ENCODE measurements at places on chromosomes 3 and 15.

DNA sequence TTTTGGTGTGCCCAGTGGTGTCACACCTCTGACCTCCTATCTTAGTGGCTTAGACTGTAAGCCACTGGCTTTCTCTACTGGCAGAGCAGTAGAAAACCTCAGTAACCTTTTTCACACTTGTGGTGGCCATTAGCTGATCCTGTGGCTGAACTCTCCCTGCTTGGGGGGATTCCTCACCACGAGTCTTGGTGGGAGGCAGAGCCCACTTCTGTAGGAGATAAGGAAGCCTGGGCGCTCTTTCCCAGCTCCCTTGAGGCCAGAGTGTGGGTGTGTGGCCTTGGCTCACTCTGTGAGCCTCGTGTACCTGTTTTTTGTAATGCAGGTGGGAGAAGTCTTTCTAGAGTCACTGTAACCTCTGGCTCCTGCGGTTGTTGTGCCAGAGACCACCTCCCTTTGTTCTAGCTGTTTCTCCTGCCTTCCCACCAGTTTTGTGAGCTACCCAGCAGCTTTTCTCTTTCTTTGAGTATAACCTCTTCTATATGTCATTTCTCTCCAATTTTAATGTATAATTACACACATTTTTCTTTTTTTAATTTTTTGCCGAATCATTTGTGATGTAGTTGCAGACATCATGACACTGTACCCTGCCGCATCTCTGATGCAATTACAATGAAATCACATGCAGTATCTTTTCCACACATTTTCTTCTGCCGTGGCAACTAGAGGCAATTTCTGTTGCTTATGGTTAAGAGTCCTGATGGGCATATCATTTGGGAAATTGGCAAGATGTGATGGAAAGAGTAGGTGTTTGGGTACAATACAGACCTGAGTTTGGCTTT lies 13.8 kb downstream of the XCR1 start:
- DNase-seq, result no peak

GRCh38 chr15:82122746-82123400 lies 77.1 kb upstream of the MEX3B start:
- DNase-seq, result no peak

DNA sequence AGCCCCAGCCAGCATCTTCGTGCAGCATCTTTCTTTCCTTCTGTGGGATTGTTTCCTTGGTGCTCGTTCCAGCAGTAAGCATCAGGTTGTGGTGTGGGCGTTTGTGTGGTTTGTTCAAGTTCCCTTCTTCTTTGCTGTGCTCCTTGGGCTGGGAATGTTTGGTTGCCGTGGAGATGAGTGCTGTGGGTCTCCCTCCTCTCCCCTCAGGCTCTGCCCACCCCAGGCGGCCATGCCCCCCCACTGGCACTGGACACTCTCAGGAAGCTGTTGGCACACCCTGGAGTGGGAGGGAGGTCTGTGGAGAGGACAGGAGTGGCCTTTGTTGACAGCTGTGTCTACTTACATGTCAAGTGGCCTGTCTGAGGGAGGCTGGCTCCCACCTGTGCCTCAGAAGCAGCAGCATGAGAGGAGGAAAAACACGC lies 46.5 kb upstream of the SACM1L start:
- no peak for DNase-seq

DNA sequence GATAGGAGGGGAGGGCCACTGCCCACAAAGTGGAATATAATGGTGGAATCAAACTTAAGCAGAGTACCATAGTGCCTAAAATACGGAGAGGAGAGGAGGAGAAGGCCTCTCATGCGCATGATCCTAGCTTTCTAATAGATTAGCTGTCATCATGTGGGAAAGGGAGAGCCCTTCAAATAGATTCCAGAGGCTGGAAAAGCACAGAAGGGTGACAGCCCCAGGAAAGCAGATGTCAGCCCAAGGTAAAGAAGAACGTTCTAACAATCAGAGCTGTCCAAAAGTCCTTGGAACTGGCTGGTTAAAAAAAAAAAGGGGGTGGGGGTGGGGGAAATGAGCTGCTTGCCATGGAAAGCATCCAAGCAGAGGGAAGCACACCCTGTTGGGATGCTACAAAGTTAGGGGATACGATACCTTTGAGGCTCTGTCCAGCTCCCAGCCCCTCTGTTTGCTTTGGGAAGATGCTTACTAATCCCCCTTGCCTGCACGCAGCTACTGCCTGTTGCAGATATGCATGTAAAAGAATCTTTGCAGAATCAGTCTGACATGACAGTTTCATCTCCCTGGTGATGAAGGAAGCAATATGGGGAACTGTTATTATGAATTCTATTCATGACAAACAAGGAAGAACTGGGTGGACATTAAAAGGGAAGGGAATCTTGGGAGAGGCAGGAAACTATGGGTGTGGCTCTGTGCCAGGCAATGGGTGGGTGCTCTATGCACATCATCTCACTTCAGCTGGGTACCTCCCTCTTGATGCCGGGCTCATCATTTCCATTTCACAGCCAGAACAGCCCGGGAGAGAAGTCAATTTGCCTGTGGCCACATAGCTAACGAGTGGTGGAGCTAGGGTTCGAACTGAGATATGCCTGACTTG lies 10.1 kb upstream of the LMCD1 start:
- DNase-seq, result no peak

DNA sequence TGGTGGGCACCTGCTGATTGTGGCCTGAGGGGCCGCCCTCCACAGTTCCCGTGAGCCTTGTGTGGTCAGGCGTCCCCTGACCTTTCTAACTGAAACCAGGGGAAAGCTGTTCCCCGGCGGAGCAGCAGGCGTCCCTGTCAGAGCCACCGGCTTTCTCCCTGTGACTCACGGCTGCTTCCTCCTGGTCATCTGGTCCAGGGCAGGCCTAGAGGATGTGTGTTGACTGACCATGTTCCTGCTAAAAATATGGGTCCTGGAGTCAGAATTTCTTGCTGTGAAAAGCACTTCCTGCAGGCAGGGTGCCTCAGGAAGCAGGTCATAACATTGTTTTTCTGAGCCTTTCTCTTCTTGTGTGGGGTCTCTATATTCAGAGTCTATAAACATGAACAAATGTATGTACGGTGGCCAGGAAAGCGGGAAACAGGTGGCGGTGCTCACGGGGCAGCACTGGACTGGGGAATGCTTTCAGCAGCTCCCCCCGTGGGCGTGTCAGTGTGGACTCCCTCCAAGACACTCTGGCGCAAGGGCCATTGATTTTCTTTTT lies 38.4 kb upstream of the CGNL1 start:
- DNase-seq, result no peak

- DNase-seq, result no peak
These were observed 123.2 kb upstream of the RAP2B start for GRCh38 chr3:153038779-153039178.

- no peak for DNase-seq
These were observed 1.3 kb upstream of the OXSR1 start for GRCh38 chr3:38163841-38164642.

All from memory B cell (primary cell).